ENCODE measurements at places on chromosomes 6 and 20.
A peak's percentile ranks its signal among the peaks of the same experiment; 100 is the strongest.

DNA sequence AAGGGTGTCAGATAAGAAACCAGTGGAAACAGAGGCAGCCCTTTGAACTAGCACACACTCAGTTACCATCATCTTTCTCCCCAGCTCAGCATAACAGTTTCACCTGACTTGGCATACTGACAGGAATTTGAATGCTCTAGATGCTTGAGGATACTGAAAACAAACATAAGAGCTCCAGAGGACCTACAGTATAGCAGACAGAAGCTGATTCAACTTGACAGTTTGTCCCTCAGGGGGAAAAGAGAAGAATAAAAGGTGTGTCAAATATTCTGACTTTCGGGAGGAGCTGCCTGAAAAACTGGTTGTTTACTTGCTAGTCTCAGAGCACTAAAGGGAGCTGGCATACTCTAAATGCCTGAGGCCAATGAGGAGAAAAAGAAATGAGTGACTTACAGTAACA lies 35.1 kb downstream of the EYS start:
- no peak for DNase-seq

DNA sequence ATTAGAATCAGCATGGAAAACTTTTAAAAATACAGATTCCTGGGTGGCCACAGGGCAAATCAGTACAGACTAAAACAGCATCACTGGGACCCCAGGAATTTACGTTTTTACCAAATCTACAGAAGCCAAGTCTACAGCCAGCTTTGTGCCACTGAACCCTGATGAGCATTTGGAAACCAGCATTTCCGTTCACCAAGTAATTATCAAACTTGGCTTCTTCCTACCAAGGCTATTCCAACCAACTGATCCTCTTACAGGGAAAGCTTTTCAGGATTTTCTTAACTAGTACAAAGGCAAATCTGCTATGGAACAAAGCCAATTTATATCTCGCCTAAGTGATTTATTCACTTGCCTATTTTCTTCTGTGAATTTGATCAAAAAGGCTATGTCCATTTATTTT lies 47.0 kb downstream of the PLAGL1 start:
- no peak for DNase-seq

GRCh38 chr6:14642136-14642505 lies 524.5 kb downstream of the CD83 start:
- DNase-seq = no peak

- DNase-seq = no peak
Measured at GRCh38 chr6:11712760-11713159, 65.8 kb downstream of the ADTRP start.

DNA sequence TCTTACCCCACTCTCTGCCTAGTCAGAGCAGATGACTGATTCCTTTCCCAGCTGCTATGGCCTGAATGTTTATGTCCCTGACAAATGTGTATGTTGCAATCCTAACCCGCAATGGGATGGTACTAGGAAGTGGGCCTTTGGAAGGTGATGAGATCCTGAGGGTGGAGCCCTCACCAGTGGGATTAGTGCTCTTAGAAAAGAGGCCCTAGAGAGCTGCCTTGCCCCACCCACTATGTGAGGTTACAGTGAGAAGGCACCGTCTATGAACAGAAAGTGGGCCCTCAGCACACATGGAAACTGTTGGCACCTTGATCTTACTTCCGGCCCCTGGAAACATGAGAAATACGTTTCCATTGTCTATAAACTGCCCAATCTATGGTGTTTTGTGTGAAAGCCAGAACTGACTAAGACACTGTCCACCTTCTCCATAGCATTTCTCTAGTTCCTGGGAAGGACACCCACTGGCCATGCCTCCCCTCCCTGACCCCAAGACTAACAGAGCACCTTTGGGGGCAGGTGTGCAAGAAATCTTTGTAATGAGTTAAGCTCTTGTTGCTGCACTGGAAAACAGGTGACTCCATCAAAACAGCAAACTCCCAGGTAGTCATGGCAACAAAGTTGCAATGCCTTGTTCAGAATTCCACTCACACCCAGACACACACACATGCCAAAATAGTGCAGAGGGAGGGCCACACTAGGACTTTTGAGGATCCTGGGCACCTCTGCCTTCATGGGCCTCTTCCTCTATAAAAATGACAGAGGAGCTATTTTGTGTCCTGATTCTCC lies 16.2 kb downstream of the GABRR2 start:
- DNase-seq = no peak

- DNase-seq = no peak
Measured at GRCh38 chr6:125587666-125588632, 161.5 kb upstream of the HEY2 start.

- no peak for DNase-seq
Measured at GRCh38 chr6:154593122-154593521, 82.6 kb upstream of the CNKSR3 start.

DNA sequence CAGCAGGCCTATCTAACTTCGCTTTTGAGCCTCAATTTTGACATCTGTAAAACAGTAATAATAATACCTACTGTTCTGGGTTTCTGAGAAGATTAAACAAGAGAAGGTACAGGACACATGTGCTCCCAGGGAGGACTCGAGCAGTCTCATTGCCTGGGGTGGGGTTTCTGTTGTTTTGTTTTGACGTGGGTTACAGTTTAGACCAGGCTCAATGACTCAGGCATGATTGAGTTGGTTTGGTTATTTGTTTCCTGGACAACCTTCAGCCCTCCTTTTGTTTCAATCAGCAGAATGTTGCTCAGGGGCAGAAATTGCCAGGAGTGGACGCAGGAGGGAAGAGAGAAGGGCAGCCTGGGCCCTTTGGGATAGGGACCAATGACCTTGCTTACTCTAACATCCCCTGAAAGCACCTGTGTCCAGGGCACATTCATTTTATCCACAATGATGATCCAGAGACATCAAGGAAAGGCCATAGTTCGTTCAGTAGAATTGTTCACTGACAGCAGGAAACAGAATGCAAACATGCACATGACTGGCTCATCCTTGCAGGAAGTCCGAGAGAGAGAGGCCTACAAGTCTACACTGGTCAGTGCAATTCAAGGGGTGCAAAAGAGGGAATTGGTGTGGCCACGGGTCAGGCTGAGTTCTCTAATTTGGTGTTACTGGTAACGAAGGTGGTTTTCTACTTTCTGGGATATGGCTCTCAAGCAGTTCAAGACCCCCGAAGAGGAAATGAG lies 74.5 kb upstream of the MRPS10 start:
- DNase-seq = no peak

GRCh38 chr20:50577175-50578018 lies 67.2 kb downstream of the PTPN1 start:
- peak; percentile 58 for DNase-seq

DNA sequence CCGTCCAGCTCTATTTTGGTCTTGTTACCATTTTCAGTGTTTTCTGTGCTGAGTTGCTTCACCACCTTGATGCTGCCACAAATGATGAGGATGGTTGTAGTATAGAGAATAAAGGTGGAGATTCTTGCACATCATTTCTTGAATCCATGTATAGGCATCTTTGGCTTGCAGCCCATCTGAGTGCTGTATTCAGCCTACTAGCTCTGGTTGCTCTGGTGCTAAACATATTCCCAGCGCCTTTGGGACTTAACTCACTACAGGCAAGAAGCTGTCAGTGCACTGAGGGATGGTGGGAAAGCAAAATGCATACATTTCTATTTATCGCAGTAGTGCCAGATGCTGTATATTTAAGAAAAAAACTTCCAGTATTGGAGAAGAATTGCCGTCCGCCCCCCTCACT lies 86.0 kb downstream of the CARMIL1 start:
- DNase-seq = no peak

GRCh38 chr6:121434037-121434770 lies 1.2 kb upstream of the GJA1 start:
- no peak for DNase-seq

DNA sequence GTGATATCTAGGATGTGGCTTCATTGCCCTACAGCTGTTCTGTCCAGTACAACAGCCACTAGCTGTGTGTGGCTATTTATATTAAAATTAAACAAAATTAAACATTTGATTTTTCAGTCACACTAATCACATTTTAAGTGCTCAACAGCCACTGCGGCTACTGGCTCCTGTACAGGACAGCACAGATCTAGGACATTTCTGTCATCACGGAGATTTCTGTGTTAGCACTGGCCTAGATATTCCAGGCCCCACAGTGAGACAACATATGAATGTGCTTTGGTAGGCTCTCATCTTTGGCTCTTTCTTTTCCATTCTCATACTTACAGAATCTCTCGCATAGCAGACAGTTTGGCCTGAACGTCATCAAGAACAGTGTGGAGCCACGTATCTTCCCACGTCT lies 48.4 kb upstream of the ZBTB24 start:
- no peak for DNase-seq

GRCh38 chr20:24739746-24740145 lies 209.3 kb upstream of the CST7 start:
- DNase-seq = no peak

DNA sequence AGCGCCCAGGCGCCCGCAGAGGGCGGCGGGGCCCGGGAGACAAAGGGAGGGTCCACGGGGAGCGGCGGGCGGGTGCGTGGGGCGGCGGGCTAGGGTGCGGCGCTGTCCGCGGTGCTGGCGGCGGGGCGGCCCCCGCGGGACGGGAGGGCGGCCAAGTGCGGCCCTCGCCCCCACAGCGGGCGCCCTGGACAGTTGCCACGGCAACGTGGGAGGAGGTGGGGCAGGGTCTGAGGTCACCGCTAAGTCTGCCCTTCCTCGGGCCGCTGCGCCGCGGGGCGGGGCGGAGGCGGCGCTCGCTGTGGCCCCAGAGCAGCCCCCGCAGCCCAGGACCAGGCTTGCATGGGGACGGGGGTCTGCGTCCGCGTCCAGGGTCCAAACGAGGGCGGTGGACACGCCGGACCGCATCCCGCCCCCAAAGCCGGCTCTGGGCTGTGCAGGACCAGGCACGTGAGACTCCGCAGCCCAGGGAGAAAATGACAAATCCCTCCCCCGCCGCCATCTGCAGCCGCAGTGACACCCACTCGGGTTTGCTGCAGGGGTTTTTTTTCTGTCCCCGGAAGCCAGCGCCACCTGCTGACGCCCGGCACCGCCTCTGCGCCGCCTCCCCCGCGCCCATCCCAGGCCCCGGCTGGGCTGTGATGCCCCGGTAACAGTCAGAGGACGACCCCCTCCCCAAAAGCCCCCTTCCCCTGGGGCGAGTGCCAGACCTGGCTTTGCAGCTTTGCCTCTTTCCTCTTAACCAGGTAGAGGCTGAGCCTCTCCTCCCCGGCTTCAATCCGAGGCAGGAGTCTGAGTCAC lies 36.8 kb downstream of the YTHDF1 start:
- no peak for DNase-seq

GRCh38 chr6:136922685-136923006 lies 545 bp downstream of the SLC35D3 start:
- DNase-seq = no peak

DNA sequence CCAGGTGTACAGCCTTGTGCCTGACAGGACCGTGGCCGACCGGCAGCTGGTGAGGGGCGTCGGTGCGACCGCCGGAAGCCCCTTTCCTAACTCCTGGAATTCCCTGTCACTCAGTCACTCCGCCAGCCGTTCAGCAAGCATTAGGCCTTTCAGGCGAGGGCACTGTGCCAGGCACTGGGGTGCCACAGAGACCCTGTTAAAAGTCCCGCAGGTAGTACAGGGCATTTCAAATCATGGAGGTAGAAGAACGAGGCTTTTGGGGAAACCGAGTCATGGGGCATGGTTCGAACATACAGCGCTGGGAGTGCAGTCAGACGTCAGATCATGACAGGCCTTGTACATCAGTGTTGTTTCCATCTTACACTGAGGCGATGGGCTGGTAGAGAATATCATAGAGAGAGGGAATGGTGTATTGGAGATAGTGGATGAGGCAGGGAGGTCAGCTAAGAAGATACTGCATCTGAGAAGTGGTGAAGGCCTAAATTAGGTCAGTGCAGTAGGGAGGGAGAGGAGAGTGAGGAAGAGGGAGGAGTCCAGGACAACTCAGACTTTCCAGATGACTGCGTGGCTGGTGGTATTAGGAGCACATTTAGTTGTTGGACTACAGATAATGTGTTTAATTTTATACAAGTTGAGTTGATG lies 892 bp upstream of the DXO start:
- no peak for DNase-seq

DNA sequence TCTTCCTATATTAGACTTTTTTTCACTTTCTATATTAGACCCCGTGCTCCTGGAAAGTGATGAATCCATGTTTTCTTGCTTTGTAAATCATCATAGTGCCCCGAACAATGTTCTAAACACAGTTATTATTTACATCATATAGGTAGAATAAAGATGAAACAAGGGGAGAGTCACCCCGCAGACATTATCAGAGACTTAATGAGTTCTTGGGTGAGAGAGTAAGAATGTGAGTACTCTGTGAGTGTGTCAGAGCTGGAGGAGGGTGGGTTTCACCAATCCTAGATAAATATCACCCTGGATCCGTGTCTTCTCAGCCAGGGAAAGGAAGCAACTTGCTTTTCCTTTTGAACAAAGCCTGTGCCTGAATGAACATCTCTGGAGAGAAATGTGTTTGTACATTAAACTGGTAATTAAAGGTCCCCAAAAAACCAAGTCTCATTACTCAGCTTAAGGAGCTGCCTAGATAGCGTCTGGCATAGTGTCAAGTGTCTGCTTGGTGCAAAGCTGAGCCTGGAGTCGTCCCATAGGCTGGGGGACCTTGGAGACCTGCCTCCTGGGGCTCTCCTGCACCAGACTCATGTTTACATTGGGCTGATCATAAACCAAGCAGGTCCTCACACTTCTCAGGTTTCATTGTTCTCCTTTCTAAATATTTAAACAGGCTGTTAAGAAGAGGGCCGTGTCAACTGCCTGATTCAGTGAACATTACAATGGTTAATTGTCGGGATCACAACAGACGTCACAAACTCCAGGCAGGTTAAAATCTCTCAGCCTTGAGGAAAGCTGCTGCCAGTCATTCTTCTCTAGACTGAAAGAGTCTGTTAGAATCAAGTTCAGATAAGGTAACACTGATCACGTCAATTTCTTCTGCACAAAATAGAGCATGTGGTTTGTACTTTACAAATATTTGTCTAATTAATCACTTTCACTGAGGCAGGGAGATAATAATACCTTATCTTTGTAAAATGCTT lies 179.7 kb upstream of the MYLIP start:
- no peak for DNase-seq

- DNase-seq = no peak
Measured at GRCh38 chr6:70507161-70507560, 59.6 kb upstream of the SDHAF4 start.

- DNase-seq = peak; percentile 86
Measured at GRCh38 chr20:46709459-46710152, at the start of gene SLC2A10. TSS of gene SLC2A10 (plus strand) at chr20:46709649. CDS start at chr20:46709737, 88 bp downstream.

DNA sequence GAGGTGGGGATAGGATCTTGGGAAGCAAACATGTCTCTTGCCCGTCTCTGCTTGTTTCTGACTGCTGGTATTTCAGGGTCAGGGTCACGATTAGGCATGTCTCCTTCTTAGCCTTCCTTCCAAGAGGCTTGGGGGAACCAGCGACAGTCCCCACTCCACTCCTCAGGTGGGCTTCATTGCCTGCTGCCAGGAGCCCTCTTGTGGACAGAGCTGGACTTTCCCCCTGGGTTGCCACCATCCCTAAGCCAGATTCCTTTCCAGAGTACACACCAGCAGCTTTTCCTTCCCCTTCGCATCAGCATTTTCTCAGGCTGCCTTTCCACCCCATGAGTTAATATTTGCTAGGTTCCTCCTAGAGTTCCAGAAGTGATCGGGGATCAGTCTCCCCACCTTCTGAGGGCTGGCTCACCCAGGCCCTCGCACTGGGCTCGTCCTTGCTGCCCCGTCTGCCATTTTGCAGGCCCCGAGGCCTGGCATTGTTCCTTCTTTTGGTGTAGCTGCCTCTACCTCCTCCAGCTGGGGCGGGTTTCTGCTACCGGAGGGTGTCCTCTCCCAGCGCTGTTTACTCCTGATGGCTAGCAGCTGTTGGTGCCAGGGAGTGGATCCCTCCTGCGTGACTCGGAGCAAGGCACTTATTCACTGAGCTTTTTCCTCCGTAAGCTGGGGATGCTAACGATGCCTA lies 8.8 kb upstream of the C20orf144 start:
- DNase-seq = peak; percentile 76

- no peak for DNase-seq
Measured at GRCh38 chr6:145875496-145876211, 61.1 kb upstream of the FBXO30 start.

Data from left forelimb (tissue), 1 donor.